ENCODE measurements at places on chromosomes 6 and 20.

DNA sequence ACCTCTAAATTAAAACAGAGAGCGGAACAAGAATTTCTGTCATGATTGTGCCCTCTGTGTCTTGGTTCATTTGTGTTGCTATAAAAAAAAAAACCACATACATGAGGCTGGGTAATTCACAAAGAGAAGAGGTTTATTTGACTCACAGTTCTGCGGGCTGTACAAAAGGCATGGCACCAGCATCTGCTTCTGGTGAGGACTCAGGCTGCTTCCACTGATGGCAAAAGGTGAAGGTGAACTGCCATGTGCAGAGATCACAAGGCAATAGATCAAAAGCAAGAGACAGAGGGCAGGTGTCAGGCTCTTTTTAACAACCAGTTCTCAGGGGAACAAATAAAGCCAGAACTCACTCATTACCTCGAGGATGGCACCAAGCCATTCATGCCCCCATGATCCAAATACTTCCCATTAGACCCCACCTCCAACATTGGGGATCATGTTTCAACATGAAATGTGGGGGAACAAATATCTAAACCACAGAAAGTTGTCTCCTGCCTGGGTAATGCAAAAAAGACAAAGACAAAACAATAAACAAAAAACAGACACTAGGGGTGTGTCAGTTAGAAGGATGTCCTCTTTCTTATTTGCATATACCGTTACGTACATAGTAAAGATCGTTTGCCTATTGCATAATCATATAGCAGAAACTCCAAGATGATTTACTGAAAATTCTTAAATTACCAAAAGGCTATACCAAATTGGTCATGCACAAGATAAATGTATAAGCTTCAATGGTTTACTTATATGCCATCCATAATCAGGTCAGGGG lies 17.0 kb downstream of the SERPINB9 start:
- no peak for DNase-seq

DNA sequence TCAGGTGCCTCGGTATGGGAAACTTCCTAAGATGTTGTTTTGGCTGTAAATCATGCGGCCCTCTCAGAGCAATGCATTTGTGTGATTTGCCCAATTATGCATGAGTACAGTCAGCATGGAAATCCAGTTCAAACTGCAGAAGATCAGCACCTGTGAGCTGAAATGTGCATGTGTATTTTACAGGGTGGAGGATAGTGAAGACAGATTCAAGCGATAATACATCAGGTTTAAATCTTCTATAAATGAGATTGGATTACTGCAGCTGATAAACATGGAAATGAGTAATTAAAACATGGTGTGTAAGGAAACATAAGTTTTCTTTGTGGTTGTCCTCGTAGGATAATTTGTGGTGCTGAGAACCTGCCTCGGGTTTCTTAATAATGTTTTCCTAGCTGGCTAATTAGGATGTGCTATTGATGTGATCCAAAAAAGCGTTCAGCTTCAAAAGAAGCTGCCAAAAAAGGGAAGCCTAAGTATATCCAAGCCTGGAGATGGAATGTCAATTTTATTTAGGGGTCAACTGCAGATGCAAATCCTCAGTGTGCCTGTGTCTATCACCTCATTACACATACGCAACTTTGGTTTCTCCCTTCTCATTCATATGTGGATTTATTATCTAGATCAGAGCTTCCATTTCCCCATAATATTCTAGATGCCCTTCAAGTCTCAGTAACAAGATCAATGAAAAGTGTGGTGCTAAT lies 117.1 kb upstream of the CCDC28A start:
- DNase-seq: no peak

- no peak for DNase-seq
Observed at GRCh38 chr6:82963191-82963925, 102.3 kb downstream of the UBE3D start.

GRCh38 chr6:73491377-73491776 lies 29.5 kb downstream of the EEF1A1 start:
- no peak for DNase-seq

GRCh38 chr6:53119349-53119748 lies 29.3 kb downstream of the GCM1 start:
- no peak for DNase-seq

GRCh38 chr20:7702141-7702540 lies 238.1 kb downstream of the HAO1 start:
- DNase-seq: no peak

DNA sequence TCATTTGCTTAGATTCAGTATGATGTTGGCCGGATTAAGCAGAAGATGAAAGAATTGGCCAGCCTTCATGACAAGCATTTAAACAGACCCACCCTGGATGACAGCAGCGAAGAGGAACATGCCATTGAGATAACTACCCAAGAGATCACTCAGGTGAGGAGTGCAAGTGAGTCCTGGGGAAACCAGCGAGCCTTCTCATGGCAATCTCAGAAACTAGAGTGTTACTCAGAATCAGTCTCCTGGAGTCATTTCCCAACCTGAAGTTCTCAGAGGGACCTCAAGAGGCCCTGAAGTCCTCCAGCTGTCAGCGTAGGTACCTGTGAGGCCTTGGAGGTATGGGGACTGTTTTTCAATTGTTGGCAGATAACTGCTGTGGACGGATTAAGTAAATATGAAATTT lies 16.9 kb downstream of the STX16 start:
- no peak for DNase-seq

DNA sequence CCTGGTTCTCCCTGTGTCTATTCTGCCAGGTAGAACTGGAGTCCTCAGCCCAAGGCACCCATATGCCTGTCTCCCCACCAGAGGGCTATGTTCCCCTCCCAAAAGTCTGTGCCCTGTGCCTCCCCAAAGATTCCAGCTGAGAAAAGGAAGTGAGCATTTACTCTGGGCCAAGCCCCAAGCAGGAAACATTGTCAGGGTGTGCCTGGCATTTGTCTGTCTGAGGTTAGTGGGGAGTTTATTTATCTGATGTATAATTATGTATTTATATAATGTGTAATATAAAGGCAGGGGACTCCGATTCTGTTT lies 5.6 kb downstream of the GDF5 start:
- no peak for DNase-seq

GRCh38 chr20:61953037-61954021 lies 112.4 kb downstream of the TAF4 start:
- no peak for DNase-seq

DNA sequence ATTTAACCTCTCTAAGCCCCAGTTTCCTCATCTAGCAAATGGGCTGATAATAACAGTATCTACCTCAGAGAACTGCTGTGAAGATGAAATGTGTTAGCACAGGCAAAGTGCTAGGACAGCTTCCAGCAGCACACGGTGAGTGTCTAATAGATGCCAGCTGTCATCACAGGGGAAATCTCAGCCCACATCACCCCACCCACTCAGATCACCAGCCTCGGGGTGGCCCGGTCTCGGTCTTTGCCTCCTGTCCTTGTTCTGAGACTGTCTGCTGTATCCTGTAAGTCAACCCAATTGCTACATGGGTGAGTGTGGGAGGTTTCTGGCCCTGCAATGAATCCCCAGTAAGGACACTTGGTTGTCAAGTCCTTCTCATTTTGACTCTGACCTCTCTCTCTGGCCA lies 99.5 kb upstream of the ZNFX1 start:
- DNase-seq: no peak

- DNase-seq: no peak
Observed at GRCh38 chr6:15387118-15387517, 141.2 kb downstream of the JARID2 start.

- no peak for DNase-seq
Observed at GRCh38 chr6:64280569-64280968, 645.0 kb downstream of the PHF3 start.

DNA sequence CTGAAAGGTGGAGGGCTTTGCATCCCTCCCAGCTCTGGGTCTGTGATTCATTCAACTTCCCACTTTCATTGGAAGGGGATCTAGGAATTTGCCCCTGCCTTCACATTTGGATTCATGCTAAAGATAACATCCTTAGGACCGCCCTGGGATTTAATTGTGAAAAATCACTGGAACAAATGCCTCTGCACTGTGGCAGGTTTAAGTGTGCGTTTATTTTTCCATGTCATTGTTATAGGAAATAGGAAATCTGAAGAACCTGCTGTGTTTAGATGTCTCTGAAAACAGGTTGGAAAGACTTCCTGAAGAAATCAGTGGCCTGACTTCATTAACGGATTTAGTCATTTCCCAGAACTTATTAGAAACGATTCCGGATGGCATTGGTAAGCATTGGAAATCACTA lies 104.7 kb downstream of the LRRC1 start:
- no peak for DNase-seq

DNA sequence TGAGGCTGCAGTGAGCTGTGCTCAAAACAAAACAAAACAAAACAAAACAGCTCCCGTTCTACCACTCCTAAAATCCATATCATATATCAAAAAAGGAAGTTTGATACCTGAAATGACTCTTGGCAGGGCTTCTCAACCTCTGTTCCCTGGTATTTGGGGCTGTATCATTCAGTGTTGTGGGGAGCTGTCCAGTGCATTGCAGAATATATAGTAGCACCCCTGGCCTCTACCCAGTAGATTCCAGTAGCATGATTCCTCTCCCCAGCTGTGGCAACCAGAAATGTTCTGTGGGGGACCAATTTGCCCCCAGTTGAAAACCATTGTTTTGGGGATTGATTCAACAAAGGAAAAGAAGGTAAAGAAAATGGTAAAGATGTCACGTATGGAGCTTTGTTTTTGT lies 238.9 kb downstream of the PRL start:
- DNase-seq: no peak

DNA sequence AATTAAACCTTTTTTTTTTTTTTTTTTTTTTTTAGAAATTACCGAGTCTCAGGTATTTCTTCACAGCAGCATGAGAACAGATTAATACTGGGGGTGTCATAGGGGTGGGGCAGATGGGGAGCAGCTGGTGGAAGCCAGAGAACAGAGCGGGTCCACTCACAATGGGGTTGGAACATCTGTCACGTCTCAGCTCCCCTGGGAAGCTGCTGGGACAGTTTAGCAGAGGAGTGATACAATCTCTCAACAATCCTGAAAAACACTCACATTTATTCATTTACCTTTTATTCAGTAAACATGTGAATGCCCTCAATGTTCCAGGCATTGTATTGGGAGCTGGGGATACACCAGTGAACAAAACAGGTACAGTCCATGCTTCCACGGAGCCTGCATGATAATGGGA lies 162.2 kb downstream of the SMOC2 start:
- DNase-seq: no peak

GRCh38 chr6:163347021-163347446 lies 67.5 kb upstream of the QKI start:
- DNase-seq: no peak

- no peak for DNase-seq
Observed at GRCh38 chr6:159505140-159505922, 187.7 kb downstream of the SOD2 start.

GRCh38 chr6:112298021-112298745 lies 43.8 kb upstream of the LAMA4 start:
- no peak for DNase-seq

- DNase-seq: no peak
Observed at GRCh38 chr6:25407431-25407830, 128.3 kb downstream of the CARMIL1 start.

- DNase-seq: no peak
Observed at GRCh38 chr6:37695857-37696219, 1.8 kb downstream of the MDGA1 start.

- no peak for DNase-seq
Observed at GRCh38 chr20:48092596-48093280, 307.5 kb upstream of the SULF2 start.

GRCh38 chr6:169722362-169723199 lies 1.7 kb downstream of the PHF10 start:
- DNase-seq: no peak

GRCh38 chr6:30163090-30163917 lies at the start of gene TRIM15:
TSS of gene TRIM15 (plus strand) at chr6:30163546. CDS start at chr6:30163685, 139 bp downstream.
- no peak for DNase-seq

GRCh38 chr20:57450419-57450818 lies 59.2 kb downstream of the RBM38 start:
- DNase-seq: no peak

DNA sequence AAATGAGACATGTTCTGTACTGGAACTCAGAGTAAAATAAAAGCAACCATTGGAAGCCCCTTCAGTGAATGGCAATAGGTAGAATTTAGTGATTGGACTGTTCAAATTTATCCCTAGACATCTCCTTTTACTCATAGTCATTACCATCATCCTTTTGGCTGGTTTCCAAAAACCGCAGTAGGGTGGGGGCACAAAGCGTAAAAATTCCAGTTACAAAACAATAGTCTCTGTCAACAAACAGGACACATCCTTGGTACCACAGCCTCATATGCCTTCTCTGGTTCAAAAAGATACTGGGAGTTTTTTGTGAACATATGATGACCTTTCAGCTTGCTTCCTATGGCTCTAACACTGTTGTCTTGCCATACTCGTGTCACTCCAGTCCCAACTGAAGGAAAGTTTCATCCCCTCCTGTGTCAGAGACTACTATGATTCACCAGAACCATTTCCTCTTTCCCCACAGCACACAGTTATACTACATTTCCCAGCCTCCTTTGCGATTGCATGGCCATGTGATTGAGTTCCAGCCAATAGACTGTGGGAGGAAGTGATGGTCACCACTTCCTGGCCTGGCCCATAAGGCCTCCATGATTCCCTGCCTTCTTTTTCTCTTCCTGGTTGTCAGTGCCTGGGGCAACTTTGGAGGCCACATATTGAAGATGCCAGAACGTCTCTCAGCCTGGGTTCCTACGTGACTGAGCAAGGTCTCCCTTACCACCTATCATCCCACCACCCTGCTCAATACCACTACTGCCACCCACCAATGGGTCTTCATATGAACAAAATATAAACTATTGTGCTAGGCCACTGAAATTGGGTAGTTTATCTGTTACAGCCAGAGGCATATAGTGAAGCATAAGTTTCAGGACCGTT lies 162.4 kb downstream of the ID4 start:
- no peak for DNase-seq

- DNase-seq: no peak
Observed at GRCh38 chr20:3889489-3890397, 556 bp downstream of the PANK2 start.

DNA sequence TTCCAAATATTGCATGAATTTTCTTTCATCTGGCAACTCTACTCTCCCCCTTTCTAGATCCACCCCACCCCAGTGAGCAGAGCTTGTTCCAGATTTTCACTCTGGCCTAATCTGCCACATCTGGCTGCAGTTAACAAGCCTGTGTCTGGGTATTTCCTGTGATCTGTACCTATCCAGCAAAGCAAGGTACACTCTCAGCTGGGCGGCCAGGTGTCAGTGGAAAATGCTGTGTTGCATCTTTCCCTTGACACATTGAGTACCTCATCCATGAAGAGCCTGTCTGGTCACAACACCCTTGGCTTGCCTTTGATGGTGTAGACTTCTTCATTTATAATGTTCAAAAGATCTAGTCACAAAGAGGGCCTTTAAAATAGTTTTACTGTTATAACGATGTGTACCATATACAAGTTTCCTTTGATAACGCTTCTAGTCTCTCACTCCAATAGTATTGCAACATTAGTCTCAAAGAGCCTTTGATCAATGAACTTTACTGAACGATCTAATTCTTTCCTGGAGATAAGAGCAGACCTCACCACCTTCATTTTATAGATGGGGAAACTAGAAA lies 6.0 kb upstream of the RNF182 start:
- DNase-seq: no peak

GRCh38 chr20:20327746-20328145 lies 40.2 kb upstream of the INSM1 start:
- no peak for DNase-seq

Measured in activated CD8-positive, alpha-beta memory T cell treated with anti-CD3 and anti-CD28 coated beads for 1 hour (primary cell).